ENCODE measurements at places on chromosomes 7 and 10.
A peak's percentile ranks its signal among the peaks of the same experiment; 100 is the strongest.

GRCh38 chr7:32223721-32224120, 153.5 kb upstream of the PDE1C start:
- DNase-seq = no peak

- no peak for DNase-seq
Measured at GRCh38 chr7:129734400-129734799, 122.9 kb downstream of the NRF1 start.

- no peak for DNase-seq
Measured at GRCh38 chr7:37392673-37393017, 56.0 kb downstream of the ELMO1 start.

- DNase-seq = peak; percentile 43
Measured at GRCh38 chr10:110279407-110279986, 25.2 kb downstream of the SMNDC1 start.

- DNase-seq = no peak
Measured at GRCh38 chr7:82319674-82320118, 123.9 kb downstream of the CACNA2D1 start.

GRCh38 chr10:127935071-127935561, 28.2 kb downstream of the PTPRE start:
- no peak for DNase-seq

GRCh38 chr10:126147866-126148587, 240.2 kb downstream of the ADAM12 start:
- DNase-seq = no peak

DNA sequence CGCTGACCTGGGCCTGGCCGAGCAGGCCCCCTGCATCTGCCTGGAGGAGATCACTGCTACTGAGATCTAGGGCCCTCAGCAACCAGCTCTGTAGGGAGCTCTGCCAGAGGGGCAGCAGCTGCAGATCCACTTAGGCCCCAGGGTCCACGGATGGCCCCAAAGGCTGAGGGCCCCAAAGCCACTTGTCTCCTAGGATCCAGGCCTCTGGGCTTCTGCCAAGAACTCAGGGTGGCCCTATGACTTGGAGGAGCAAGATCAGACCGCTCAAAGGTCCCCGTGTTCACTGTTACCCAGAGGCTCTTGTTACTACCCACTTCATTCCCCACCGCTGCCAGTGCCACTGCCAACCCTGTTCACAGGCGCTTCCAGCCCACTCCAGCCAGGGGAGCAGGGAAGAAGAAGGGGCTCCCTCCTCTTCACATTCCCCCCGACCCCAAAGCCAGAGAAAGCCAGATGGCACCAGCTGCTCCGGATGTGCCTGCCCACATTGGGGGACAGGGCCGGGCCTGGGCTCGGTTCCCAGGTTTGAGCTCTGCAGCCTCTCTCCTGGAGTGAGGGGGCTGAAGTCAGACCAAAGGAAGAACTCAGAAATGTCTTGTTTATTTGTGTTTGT, 7.6 kb downstream of the LZTS2 start:
- no peak for DNase-seq

DNA sequence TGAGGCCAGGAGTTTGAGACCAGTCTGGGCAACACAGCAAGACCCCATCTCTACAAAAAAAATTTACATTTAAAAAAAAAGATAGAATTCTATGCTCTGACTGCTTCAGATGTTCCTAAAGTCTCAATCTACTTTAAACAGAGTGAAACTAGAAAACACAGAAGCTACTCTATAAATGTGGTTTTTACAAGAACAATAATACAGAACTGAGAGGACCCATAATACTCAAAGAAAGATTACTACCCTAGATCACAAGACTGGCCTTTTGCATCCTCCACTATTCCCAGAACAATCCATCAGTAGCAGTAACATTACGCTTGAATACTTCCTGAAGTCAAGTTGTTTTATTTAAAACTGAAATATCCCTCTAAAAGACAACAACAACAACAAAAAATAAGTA, 119.4 kb downstream of the ZFAND4 start:
- DNase-seq = no peak

Data from WERI-Rb-1 (cell line).